Dermis blood vessel endothelial cell (primary cell): ENCODE measurements at places on chromosomes 7 and 10. TPM values are rescaled to one million over a fixed set of nuclear protein-coding genes. Genes with fewer than 3 reads are reported as not detected.

GRCh38 chr7:143188994-143189393 is 5.8 kb downstream of the TAS2R39 start:
- DNase-seq: no peak

The STAMBPL1 gene
- total RNA-seq: 1.0 and 1.4 TPM in 2 replicates

- no peak for DNase-seq
These were observed 96.3 kb upstream of the PRR15 start for GRCh38 chr7:29467193-29467926.

DNA sequence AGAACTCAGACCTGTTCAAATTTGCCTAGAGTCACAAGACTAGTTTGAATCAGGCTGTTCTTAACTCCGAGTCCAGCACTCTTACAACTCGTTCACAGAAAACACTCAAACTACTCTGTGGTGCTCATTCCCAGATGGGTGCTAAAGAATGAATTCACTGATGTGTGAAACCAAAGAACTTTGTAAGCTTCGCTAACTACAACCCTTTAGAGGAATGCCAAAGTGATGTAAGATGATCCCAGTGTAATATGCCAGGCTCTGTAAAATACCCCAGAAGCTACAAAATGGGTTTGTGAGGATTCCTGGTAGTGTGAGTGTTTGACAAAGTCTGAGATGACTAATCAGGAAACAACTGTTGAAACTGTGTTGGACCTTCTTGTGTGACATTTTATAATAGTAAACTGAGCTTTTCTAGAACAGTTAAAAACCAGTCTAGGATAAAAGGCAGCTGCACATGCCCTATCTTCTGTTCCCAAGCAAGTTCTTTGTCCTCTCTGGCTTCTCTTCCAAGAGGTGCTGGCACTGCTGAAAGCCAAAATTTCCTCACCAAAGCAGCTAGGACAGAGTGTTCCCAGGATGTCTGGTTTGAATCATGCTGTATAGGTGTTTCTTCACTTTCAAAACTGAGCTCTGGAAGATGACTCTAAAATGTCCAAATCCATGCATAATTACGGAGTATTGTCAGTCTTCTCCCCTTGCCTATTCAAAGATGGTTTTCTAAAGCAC is 527.6 kb downstream of the SORCS1 start:
- no peak for DNase-seq

- DNase-seq: no peak
These were observed 237.4 kb downstream of the PCLO start for GRCh38 chr7:82925331-82925730.
